Calu3 (cell line): ENCODE measurements at places on chromosomes 11 and 22. TPM values are rescaled to one million over a fixed set of nuclear protein-coding genes. Genes with fewer than 3 reads are reported as not detected.

GRCh38 chr11:111665777-111666176 lies 63.5 kb downstream of the SIK2 start:
- H3K27me3 ChIP-seq: no peaks in the 10 kb centered on the region
- DNase-seq: no peak
- no peak overlapping the region for H3K27ac ChIP-seq
- no peak overlapping the region for H3K4me3 ChIP-seq
- H3K4me1 ChIP-seq: peaks cover 11% of the 10 kb centered on the region

- H3K36me3 ChIP-seq: no peaks in the 10 kb centered on the region
- no peak overlapping the region for H3K4me3 ChIP-seq
- H3K27me3 ChIP-seq: peaks cover 8% of the 10 kb centered on the region
Measured at GRCh38 chr11:119623682-119624081, 105.3 kb downstream of the NECTIN1 start.

DNA sequence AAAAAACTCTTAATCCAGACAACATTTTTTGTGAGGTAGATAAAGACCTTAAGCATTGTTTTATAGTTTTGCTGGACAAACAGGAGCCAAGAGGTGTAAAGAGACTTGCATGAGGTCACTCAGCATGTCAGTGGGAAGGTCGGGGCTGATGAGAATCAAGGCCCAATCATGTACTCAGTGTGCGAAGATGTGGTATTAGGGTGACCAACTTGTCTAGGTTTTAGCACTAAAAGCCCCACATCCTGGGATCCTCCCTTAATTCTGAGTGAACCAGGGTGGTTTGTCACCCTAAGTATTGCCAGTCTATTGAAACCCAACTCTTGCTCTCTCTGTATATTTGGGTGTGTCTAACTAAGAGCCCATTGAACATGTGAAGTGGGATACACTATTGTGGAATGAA lies 19.5 kb upstream of the SORL1-AS1 start:
- H3K27me3 ChIP-seq: no peaks in the 10 kb centered on the region
- no peak overlapping the region for H3K27ac ChIP-seq
- H3K36me3 ChIP-seq: no peaks in the 10 kb centered on the region
- H3K4me1 ChIP-seq: no peaks in the 10 kb centered on the region
- no peak overlapping the region for H3K4me3 ChIP-seq
- no peak for DNase-seq

DNA sequence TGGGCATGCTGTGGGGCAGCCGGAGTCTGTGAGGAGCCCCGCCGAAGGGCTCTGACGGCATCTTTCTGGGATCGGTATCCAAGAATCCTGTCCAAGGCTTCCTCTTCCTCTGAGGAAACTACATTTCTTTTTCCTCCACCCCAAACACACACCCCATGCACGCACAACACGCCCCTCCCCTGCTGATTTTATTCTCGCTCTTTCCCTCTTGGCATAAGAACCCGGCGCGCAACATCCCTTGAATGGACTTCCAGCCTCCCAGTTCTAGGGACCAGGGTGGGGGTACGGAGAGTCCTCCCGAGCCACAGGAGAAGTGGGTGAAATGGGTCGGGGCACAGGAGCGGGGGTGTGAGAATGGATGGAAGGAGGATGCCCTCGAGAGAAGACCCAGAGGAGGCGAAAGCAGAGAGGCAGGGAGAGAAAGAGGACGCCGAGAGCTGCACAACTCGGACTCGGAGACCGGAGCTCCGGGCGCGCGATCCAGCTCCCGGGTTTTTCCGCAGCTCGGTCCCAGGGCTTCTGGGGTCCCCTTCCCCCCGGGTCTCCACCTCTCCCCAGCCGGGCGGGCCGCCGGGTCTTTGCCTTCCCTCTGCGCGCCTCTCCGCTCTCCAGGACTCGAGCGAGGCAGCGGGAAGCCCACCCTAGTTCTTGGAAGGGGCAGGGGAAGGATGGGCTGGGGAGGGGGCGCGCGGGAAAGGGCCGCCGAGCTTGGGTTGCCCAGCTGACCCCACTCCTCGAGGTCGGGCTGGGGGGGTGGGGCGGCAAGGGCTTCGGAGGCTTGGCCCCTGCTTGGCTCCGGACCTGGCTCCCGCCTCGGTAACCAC lies 1.5 kb upstream of the LARGE1 start:
- peaks cover 22% of the 10 kb centered on the region for H3K36me3 ChIP-seq
- peak; percentile 42 for DNase-seq
- H3K4me1 ChIP-seq: peaks cover 17% of the 10 kb centered on the region
- no peak overlapping the region for H3K27ac ChIP-seq

DNA sequence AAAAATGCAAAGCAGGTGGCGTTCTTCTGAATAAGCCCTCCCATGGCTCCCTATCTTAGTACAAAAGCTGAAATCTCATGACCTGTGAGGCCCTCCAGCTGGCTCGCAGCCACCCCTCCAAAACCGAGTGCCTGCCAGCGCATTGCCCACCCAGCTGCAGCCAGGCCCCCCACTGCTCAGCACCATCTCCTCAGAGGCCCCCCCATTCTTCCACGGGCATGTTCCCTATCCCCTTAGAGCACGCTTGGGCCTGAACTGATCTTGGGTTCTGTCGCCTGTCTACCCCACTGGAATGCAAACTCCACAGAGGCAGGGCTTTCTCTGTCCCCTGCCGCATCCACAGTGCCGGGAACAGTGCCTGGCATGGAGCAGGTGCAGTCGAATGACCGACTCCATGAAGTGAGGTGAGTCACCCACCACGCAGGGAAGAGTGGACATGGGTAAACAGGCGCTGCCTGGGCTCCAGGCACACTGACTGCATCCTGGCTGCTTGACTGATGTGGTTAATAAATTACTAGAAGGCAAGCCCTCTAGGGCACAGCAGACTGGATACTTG lies 11.3 kb upstream of the EFCAB6 start:
- DNase-seq: peak; percentile 79
- peak overlapping the region; percentile 48 for H3K4me3 ChIP-seq

DNA sequence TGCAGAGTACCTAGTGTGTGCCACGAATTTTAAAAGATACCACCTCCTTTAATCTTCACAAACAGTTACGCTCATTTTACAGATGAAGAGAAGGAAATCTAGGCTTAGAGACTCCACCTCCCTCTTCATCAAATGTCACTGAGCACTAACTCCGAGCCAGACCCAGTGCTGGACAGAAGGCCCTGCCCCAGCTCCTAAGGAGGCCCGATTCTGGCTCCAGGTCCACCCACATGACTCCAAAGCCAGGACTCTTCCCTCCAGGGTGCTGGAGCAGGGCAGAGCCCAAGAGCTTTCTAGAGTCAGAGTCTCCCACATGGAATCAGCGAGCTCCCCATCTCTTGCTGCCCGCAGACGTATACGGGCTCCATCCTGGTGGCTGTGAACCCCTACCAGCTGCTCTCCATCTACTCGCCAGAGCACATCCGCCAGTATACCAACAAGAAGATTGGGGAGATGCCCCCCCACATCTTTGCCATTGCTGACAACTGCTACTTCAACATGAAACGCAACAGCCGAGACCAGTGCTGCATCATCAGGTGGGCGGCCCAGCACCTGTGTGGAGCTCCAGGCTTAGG lies 27.6 kb downstream of the MYO7A start:
- no peak overlapping the region for H3K27ac ChIP-seq
- H3K36me3 ChIP-seq: no peaks in the 10 kb centered on the region
- no peak for DNase-seq
- H3K4me3 ChIP-seq: no peak overlapping the region

DNA sequence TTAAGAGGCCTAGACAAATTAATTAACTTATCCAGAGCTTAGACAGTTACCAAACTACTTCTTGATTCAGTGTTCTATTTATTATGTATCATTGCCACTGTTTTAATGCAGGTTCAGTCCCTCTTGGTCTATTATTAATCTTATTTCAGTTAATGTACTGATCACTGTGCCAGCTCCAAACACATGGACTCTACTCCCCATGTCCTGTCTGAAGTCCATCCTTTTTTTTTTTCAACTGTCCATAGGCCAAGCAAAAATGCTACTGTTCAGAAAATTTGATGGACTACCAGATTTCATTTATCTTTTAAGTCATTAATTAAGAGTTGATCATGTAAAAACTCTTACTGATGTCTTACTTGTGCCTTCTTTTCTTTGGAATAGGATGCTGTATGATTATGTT lies 11.9 kb downstream of the POLD3 start:
- H3K27me3 ChIP-seq: no peaks in the 10 kb centered on the region
- H3K4me1 ChIP-seq: no peaks in the 10 kb centered on the region
- peaks cover 4% of the 10 kb centered on the region for H3K36me3 ChIP-seq
- H3K27ac ChIP-seq: no peak overlapping the region
- no peak for DNase-seq
- H3K4me3 ChIP-seq: no peak overlapping the region

DNA sequence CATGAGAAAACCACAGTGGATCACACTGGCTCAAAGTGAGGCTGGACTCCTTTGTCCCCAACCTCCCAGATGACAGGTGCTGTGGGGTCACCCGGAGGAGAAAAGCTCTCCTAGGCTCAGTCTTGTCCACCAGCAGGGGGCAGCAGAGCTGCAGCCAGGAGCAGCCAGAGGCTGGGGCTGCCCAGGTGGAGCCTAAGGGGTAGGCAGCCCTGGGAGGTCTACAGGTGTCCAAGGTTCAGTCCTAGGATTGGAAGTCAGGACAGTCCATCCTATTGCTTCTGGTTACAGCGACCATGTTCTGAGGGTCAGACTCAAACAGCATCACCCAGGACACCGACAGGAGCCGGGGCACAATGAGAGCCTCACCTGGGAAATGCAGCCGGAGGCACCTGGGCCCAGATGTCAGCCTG lies 77.6 kb upstream of the IGLL5 start:
- H3K27ac ChIP-seq: no peak overlapping the region
- H3K36me3 ChIP-seq: no peaks in the 10 kb centered on the region
- peaks cover 73% of the 10 kb centered on the region for H3K27me3 ChIP-seq

DNA sequence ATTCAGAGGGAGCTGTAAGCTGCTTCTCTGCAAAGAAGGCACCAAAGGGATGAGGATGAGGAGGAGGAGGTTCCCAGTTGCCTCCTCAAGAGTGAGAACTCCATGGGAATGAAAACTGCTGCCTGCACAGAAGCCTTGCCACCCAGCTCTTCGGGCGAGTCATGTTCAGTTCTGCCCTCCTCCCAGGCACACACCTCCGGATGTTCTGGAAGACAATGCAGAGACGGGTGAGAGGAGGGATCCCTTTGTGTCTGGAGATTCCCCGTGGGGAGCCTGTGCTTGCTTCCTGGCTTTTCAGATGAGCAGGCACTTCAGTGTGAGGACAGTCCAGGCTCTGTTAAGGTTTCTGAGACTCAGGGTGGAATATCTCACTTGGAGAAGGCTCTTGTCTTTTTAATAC lies 295.6 kb downstream of the DDX10 start:
- H3K4me3 ChIP-seq: no peak overlapping the region
- peaks cover 14% of the 10 kb centered on the region for H3K4me1 ChIP-seq
- no peaks in the 10 kb centered on the region for H3K27me3 ChIP-seq
- DNase-seq: no peak
- H3K27ac ChIP-seq: no peak overlapping the region

GRCh38 chr22:41919357-41920224 lies 4.7 kb upstream of the SHISA8 start:
- H3K4me3 ChIP-seq: peak overlapping the region; percentile 19
- no peak overlapping the region for H3K27ac ChIP-seq
- H3K27me3 ChIP-seq: peaks cover 39% of the 10 kb centered on the region
- peaks cover 12% of the 10 kb centered on the region for H3K36me3 ChIP-seq
- no peak for DNase-seq

- H3K27me3 ChIP-seq: no peaks in the 10 kb centered on the region
- no peak overlapping the region for H3K4me3 ChIP-seq
- DNase-seq: no peak
- H3K36me3 ChIP-seq: no peaks in the 10 kb centered on the region
Measured at GRCh38 chr11:37078521-37078920, 480.5 kb upstream of the RAG2 start.

GRCh38 chr11:62881579-62882430 lies 1.1 kb downstream of the SLC3A2 start:
- peak overlapping the region; percentile 100 for H3K27ac ChIP-seq
- H3K36me3 ChIP-seq: peaks cover 90% of the 10 kb centered on the region
- peak; percentile 95 for DNase-seq
- H3K27me3 ChIP-seq: peaks cover 9% of the 10 kb centered on the region
- H3K4me3 ChIP-seq: peak overlapping the region; percentile 100
- H3K4me1 ChIP-seq: peaks cover 50% of the 10 kb centered on the region

DNA sequence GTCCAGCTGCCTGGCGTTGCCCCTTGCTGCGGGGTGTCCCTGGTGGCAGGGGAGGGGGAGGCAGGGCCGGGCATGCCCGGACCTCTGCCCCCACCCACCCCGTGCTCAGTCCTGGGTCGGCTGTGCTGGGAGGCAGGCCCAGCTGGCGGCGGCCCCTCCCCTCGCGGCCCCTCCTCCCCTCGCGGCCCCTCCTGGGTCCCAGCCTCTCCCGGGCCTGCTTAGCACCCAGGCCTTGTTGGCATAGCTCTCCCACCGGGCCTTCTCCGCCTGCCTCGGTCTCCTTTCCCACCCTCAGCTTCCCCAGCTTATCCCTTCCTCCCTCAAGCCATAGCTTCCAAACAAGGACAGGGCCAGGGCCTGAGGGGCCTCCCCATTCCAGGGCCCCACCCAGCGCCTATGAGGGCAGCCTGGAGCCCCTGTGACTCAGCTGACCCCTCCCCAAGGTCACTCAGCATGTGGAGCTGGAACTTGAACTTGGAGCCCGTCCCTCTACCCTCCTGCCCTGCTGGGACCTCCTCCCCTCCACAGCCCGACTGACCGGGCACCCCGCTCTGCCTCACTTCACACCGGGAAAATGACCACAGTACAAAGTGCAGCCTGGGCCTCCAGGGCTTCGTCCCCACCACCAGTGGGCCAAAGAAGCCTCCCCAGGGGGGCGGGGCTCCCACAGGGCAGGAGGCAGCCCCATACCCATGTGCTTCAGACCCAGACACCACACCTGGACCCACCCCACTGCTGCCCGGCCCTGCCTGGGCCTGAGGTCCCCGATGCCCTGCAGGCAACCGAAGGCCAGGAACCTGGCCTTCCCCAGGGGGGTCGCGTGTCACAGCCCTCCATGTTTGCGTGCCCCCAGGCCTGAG lies 1.2 kb downstream of the EPS8L2 start:
- H3K4me3 ChIP-seq: peak overlapping the region; percentile 88
- peaks cover 33% of the 10 kb centered on the region for H3K4me1 ChIP-seq
- peak; percentile 72 for DNase-seq
- H3K27ac ChIP-seq: peak overlapping the region; percentile 87
- peaks cover 67% of the 10 kb centered on the region for H3K36me3 ChIP-seq
- H3K27me3 ChIP-seq: no peaks in the 10 kb centered on the region

The NCAM1 gene
- 3.7 and 4.6 TPM in 2 replicates for total RNA-seq

The SPTBN2 gene
- total RNA-seq: 41.3 and 46.3 TPM in 2 replicates

The C11orf87 gene
- total RNA-seq: not detected in 2 replicates

The COX8A gene
- total RNA-seq: 313 and 325 TPM in 2 replicates

The RAC2 gene
- total RNA-seq: 21.0 and 24.0 TPM in 2 replicates

The WNT11 gene
- not detected in 2 replicates for total RNA-seq
